ENCODE measurements at places on chromosomes 13 and 19.

DNA sequence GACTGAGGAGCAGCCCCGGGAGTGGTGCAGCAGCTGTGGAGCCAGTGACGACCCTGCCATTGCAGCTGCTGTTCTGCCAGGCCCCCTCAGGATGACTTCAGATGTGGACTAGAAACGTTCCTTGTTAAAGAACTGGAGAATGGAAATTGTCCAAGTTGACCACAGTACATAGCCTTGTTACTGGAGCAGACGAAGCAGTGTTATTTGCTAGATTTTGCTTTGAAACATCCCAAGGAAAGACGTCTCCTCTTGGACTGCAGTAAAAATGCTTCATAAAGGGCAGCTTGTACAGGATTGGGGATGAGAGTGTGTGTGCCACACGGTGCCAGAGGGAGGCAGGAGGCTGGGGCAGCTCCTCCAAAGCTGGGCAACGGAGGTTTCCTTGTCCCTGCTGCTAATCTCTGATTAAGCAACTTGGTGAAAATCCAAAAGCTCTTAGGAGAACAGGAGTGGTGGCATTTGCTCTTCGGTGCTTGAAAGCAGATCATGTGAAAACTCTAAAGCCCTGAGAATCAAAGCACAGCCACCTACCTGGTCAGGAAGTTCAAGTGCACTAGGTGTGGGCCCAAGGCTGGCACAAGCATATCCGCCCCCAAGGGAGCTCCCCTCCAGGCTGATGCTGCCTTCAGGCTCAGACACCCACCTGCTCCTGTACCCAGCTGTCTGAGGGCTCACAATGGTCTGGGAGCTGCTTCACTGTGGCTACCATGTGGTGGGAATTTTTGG, 34.5 kb downstream of the SHISA2 start:
- no peak for DNase-seq

DNA sequence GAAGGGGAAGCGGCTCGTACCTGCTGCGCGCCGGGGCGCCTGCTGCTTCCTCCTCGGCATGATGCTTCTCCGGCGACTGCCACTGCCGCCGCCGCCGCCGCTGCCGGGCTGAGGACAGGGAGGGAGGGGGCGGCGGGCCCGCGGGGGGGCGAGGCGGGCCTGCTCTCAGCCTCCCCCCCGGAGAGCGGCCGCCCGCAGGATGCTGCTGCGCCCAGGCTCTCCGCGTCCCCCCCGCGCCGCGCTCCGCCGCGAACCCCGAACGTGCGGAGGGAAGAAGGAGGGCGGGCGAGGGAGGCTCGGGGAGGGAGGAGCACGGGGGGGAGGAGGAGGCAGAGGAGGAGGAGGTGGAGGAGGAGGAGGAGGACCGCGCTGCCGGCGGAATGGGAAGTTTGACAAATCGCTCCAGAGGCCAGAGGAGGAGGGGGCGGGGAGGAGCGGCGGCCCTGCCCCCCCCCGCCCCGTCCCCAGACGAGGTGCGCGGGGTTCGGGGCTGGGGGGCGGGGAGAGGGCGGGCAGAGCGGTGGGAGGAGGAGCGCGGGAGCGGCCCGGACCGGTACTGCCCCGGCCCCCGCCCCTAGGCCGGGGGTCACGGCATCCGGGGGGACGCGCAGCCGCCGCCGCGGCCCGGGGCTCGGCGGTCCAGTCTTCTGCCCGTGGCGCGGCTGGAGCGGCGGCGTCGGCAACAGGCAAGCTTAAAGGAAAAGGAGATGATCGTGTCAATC, at the start of gene TSHZ3:
Gene TSHZ3, minus strand, starts transcription at position 277 of the 722 bp plus-strand sequence. Its CDS starts 217 bp downstream, at position 60.
- DNase-seq: no peak

- no peak for DNase-seq
Measured at GRCh38 chr19:28586474-28586873, 626.5 kb downstream of the UQCRFS1 start.

- no peak for DNase-seq
Measured at GRCh38 chr19:16400911-16401591, 70.7 kb downstream of the EPS15L1 start.

- no peak for DNase-seq
Measured at GRCh38 chr13:40656358-40656757, 10.1 kb downstream of the FOXO1 start.

DNA sequence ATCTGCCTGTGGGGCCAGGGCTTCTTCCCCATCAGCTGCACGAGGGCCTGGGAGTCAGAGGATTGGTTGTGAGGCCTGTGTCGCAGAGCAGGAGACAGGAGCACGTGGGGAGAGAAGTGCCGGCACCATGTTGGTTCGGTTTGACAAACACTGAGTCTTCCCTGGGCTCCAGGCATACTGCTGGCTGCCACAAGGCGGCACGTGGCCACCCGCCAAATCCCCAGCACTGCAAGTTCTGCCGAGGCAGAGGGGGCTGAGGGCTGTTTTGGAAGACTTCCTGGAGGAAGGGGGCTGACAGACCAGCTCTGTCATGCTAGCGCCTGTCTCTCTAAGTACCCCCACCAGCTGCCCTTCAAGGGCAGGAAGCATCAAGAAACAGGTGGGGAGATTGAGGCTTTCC, 9.5 kb downstream of the SHANK1 start:
- no peak for DNase-seq

GRCh38 chr13:50334944-50335343, 319.7 kb downstream of the KCNRG start:
- DNase-seq: no peak

- DNase-seq: no peak
Measured at GRCh38 chr13:21077076-21077787, 15.8 kb upstream of the LATS2 start.

GRCh38 chr19:4556597-4557127, 2.8 kb downstream of the SEMA6B start:
- DNase-seq: no peak

GRCh38 chr13:80952158-80952557, 611.2 kb upstream of the SPRY2 start:
- no peak for DNase-seq

GRCh38 chr13:28476919-28477708, 17.8 kb downstream of the FLT1 start:
- no peak for DNase-seq

GRCh38 chr13:34779171-34779570, 162.9 kb upstream of the NBEA start:
- DNase-seq: no peak

DNA sequence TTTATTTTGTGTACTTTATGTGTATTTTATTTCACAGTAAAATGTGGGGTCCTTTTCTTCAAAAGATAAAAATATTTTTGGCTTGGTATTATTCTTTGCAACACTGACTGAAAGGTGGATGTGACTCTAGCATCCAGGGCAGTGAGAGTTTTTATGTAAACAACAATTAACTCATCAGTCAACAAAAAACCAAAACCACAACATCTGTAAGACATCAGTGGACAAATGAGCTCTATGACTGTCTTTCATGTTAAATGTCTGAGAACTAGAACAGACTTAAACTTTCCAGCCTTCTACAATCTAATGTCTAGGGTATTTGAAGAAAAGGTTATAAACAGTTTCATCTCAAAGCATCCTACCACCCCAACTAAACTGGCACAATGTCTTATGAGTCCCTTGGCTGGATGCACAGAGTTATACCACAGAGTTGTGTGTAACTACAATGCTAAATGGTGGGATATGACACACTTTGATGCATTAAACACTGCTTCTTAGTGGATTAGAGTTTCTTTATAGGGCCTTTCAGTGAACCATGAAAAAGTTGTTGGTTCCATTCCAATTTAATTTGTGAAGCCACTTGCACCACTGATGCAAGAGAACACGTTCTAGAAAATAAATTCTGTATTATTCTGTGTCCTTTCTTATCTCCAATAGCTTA, 544.2 kb upstream of the KLF12 start:
- no peak for DNase-seq

GRCh38 chr19:10189616-10190015, 5.1 kb downstream of the DNMT1 start:
- no peak for DNase-seq

- no peak for DNase-seq
Measured at GRCh38 chr13:60332682-60333081, 64.3 kb upstream of the TDRD3 start.

DNA sequence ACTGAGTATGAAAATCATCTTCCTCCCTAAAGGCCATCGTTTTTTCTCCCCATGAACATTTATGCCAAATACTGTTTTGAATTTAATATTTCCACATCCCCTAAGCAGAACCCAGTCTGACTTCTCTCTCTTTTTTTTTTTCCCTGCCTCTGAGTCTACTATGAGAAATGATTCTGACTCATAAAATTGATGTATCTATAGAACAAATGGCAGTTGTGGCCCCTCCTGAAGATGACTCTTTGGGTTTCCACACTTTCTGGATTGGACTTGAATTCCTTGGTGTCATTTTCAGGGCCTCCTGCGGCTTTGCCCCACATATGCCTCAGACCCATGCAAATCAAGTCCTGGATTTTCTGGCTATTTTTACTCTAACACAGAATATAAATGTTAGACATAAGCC, 22.7 kb upstream of the NAXD start:
- no peak for DNase-seq

DNA sequence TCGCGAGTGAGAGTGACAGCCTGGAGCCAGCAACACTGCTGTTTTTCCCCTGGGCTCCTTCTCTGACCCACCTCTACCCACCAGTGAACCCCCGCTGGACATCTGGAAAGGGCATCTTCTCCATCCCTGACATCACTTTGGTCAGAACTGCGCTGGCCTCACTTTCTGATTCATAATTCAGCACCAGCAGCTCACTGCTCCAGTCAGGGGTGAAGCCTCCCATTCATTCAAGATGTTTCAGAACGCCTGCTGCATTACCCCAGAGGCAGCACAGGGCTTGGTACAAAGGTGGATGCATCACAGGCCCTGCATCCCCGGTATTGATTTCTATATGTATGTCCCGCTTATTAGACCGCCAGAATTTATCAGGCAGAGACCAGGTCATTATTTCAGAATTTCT, 182.8 kb upstream of the TSHZ3 start:
- DNase-seq: no peak

GRCh38 chr13:94346261-94347019, 133.0 kb downstream of the DCT start:
- no peak for DNase-seq
